SJCRH30 (cell line): ENCODE measurements at places on chromosomes 12 and 14. TPM values are rescaled to one million over a fixed set of nuclear protein-coding genes. Genes with fewer than 3 reads are reported as not detected.

DNA sequence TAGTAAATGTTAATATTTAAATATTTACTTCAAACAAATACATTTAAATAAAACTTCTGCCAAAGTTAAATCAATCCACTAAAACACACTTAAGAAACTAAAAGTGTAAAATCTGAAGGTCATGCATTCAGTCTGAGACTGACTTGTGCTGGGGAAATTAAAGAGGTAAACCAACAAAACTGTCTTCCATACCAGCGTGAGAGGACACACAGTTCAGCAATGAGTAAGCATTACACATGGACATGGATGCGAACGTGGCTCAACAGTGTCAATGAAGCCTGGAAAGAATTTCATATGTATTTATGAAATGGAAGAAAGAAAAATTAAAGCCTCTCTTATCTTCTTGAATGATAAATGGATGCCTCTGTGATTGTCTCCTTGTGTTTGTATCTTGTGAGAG, 1052.3 kb downstream of the AACS start:
- DNase-seq: no peak

The RTN1 gene
- 0.46 and 0.49 TPM in 2 replicates for total RNA-seq

The RDH12 gene
- not detected in 2 replicates for total RNA-seq

DNA sequence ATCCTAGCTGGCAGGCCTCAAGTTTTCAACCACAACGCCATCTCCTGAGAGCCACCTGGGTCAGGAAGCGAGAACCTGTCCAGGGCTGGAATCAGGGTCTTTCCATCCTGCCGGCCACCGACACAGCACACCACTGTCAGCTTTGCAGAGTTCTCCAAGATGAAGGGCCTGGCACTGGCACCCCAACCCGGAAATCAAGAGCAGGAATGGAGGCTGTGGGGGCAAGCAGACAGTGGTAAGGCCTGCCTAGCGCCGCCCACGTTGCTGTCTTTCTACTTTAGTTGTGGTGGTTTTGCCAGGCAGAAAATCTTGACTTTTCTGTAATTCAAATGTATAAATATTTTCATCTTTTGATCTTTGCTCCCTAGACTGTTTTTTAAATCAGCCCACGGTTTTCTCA, 90.7 kb downstream of the ITPK1 start:
- no peak for DNase-seq

- DNase-seq: no peak
Measured at GRCh38 chr12:40225984-40226602, 1.3 kb downstream of the LRRK2 start.

The CDCA3 gene
- total RNA-seq: 96.8 and 104 TPM in 2 replicates

The MYH6 gene
- total RNA-seq: not detected in 2 replicates

DNA sequence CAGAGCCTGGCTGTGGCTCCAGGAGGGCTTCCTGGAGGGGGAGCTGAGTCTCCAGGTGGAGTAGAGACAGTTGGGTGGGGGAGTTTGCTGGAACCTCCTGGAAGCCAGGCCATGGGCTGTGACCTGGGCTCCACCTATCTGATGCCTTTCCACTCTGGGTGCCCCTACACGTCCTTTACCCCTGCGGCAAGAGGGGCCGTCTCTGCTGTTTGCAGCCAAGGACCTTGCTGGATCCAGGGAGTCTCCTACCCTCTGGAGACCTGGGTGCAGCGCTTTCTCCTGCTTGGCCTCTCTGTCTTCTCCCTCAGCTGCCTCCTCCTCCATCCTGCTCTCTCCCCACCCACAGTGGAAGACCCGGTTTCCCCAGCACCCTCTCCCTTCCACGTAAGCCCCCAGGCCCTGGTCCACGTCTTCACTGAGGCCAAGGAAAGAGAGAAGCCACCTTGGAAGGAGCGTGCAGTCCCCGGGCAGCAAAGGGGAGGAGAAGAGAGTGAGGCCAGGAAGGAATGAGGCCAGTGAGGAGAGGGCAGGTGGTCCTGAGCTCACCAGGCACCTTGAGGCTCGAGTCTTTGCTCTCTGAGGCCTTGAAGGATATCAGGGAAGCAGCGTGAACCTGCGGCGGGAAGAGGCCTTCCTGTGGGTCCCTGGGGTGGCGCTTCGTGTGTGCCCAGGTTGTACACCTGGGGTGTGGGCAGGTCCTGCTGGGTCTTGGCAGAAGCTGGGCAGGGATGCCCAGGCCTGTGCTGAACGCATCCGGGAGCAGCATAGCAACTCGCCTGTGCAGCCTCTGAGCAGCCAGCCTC, 294.3 kb upstream of the RTL1 start:
- DNase-seq: no peak

DNA sequence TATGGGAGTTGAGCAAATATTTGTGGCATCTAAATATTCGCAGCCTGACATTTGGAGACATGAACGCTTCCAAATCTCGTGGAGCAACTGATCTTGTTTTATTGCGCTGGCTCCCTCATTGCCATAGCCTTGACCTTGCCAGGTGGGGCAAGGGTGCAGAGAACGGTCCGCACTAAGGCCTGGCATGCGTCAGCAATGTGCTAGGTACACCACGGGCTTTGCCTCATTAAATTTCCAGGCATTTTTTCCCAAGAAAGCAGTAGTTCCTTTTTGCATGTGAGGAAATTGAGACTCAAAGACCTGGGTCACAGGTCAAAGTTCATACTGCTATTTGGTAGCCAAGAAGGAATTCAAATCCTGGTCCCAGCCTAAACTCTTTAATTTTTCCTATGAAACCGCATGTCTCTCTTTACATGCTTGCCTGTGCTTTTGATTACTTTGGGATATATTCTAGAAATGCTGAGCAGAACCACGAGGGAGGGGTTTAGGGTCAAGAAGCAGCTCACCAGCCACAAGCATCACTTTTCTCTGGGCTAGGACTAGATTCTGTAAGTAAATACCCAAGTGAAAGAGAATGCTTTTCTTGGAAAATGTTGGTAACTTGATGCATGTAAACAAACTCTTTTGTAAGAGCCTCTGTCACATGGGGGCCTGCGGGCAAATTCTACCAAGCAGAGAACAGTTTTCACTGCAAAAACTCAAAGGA, 891.6 kb downstream of the VRK1 start:
- DNase-seq: no peak

DNA sequence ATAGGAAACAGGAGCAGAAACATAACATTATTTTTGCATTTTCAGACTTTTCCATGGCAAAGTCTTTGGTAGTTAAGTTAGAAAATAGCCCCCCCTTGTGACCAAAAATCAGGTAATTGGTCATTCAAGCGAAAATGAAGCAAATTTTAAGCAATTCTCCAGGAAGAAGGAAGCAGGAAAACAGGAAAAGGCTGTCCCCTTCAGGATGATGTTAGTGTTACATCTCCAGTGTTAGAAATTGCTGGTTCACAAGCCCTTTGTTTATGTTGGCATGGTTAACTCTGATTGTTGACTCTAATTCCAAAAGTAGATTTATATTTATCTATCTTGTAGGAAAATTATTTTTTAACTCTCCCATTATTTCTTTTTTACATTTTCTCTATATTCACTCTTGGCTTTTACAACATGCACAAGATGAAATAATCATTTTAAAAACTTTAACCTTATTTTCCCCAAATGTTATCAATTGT, 18.8 kb upstream of the GAS2L3 start:
- DNase-seq: peak; percentile 52

DNA sequence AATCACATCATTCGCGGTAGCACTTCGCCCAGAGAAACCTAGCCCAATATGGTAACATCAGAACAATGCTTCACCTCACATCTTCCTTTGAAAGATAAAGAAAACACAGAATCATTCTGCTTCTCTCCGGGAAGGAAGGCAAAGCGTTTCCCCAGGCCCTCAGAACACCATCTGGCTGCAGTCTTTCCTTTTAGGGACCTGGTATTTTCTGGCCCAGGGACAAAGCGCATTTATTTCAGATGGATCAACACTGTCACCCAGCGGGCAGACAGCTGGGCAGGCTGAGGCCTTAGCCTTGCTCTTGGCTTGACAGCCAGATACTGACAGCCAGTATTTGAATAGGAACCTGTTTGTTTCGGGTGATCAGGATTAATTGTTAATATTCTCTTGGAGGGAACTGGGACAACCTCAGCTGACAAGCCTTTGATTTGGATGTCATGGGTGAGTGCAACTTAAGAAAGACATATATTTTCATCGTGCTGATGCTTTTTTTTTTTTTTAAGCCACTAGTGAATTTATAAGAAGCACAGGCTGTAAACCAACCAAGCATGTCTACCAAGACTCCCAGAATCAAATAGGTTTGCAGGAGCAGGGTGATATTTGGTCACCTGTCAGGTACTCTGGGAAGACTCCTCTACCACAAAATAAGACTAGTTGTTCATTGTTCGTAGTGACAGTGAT, 118.9 kb downstream of the VEZT start:
- peak; percentile 89 for DNase-seq

GRCh38 chr12:32332446-32332845, 66.9 kb upstream of the FGD4 start:
- no peak for DNase-seq

The NXPH4 gene
- total RNA-seq: 91.1 and 92.7 TPM in 2 replicates

DNA sequence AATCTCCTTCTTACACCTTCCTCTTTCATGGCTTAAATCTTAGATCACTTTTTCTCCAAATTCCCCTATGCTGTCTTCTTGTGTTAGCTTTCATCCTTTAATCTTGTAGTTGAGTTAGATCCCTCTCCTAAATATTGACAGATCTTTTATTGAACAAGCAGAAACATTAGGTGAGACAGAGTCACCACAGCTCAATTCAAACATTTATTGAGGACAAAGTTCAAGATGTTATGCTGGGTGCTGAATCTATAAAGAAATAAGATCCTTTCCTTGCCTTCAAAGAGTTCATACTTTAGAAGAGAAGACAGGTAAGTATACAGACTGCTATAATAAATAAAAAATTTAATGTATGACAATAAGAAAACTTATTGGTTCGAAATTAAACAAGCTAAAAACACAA, 109.7 kb downstream of the TXNDC16 start:
- no peak for DNase-seq
